Caki2 (cell line): ENCODE measurements at places on chromosomes 3 and 15. TPM values are rescaled to one million over a fixed set of nuclear protein-coding genes. Genes with fewer than 3 reads are reported as not detected.

Gene ITIH3
- total RNA-seq, result not detected in 2 replicates

Gene UBA3
- total RNA-seq, result 47.1 and 56.0 TPM in 2 replicates

Gene AGBL1
- not detected in 2 replicates for total RNA-seq

DNA sequence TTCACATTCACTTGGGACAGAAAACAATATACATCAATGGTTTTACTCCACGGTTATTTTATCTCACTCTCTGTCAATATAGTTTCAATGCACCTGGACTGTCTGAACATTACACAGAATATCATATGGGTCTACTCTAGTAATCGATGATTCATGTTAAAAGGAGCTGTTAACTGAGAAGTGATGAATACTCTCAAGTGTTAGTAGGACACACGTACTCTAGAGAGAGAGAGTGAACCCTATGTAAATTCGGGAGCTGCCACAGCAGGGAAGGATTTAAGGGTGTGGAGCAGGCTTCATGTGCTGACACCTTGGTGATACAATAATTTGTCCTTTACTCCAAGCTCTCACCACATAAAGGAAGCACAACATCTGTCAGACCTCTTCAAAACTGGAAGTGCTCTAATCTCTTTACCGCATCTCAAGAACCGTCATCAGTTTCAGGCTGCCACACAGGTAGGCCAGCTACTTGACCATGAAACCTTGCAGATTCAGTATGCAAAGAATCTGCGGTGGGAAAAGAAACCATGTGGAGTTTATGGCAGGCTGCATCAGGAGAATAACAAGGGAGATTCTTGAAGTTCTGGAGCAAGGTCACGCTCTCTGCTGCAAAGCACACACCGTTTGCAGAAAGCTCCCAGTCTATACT is 199.2 kb upstream of the TMC3 start:
- no peak for DNase-seq

DNA sequence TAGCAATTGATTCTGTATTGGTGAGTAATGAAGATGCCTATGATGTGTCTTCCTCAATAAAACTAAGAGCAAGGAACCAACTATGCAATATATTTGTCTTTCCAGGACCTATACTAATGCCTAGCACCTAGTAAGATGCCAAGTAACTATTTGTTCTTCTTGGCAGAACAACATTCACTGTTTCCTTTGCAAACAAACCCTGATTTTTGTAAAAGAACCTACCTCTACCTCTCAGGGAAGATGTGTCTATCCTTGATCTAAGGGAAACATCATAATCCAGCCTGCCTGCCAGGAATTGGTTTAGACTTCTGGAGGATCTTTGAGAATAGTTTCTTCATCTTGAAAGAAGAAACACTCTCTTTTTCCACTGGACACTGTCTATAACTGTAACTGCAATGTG is 3.8 kb upstream of the ADPRH start:
- no peak for DNase-seq

DNA sequence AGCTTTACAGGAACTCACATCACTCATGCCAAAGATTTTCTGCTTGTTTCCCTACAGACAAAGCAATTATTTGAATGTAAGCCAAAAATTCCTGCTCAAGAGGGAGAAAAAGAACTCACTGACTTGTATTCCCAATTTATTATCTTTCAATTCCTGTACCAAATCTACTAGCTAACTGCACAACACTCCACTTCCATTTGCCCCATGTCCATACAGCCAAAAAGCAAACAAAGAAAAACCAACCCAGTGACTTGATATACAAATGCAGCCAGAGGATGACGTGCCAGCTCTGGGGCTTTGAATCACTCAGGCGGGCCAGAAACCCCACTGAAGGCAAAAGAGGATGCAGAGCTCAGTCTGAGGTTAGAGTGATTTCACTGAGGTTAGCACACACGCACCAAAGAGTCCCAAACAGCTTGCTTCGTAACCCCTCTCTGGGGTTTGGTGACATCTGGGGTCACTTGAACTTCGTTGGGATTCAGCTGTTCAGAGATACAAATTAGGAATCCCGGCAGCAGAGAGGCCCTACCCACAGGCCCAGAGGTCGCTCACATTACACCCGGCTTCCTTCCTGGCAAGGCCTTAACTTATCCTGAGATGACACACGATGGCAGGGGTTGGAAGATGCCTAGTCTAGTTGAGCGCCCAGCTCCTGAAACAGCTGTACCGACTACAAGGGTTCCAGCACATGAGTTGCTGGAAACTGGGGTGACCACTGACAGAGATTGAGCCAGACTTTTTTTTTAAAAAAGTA is 1.6 kb downstream of the RFTN1 start:
- no peak for DNase-seq
